Thoracic aorta (tissue), 2 donors: ENCODE measurements at places on chromosomes 2 and 18. TPM values are rescaled to one million over a fixed set of nuclear protein-coding genes. Genes with fewer than 3 reads are reported as not detected.

- no peak for DNase-seq
These were observed 55.9 kb upstream of the NT5C1B start for GRCh38 chr2:18645315-18645714.

- no peak for DNase-seq
These were observed 1025.3 kb upstream of the NXPH2 start for GRCh38 chr2:139805441-139805840.

The REG1B gene
- total RNA-seq, result not detected

GRCh38 chr2:12052796-12053195 is 306.4 kb downstream of the LPIN1 start:
- no peak for DNase-seq

The KCNJ3 gene
- total RNA-seq, result 1.6 TPM

The DLGAP1 gene
- 19.0 TPM for total RNA-seq

DNA sequence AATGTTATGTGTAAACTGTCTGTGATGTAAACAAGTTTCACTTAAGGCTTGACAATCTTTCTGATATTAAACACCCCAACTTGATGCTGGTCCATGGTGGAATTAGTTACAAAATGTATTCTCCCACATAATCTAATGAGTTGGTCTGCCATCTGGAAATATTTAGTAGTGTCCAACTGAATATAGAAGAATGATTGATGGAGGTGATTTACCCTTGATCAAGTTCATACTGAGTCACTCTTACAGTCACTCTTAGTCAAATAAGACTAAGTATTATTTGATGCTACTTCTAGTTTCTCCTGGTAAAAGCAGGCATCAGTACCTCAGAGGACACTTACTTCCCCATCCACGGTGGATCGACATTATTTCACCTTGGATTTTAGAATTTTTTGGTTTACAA is 198.1 kb downstream of the SATB2 start:
- DNase-seq, result no peak

The TUBB6 gene
- total RNA-seq, result 357 TPM

The XPO1 gene
- 117 TPM for total RNA-seq

DNA sequence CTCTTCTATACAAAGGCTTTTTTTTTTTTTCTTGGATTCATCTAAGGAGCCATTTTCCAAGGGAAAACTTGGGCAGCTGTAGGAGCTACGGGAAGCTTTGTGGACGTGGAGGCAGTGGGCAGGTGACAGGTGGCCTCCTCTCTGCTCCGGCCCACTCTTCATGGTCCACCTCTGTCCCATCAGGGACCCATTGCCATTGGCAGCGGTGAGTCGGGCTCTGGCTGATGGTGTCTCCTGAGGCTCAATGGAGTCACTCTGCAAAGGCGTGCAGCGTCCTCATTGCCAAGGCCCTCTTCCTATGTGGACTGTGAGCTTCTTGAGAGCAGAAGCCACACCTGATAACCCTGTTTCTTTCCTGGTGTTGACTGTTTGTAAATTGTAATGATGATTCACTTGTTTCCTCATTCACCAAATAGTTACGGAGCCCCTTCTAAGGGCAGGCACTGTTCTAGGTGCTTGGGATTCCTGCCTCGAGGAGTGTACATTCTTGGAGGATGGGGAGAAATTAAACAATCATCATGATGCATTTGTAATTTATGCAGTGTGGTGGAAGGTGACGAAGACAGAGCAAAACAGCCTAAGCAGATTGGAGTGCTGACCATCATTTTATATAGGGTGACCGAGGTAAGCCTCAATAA is 240.3 kb upstream of the HS6ST1 start:
- DNase-seq, result no peak

DNA sequence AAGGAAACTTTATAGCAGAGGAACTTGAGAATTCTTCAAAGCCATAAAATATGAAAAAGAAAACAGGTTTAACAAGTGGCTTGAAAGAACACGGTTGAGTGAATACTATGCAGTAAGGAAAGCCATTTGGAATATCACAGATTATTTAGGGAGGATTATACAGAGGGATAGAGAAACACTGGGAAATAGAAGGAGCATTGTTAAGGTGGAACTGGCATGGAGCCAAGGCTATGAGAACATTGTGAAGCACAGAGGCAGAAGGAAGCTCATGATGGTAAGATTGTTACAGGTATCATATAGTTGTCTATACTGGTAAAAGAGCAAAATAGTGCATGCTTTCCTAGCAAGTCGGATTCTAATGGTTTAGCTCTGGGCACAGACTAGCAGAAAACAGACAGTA is 87.1 kb downstream of the SS18 start:
- DNase-seq, result no peak

DNA sequence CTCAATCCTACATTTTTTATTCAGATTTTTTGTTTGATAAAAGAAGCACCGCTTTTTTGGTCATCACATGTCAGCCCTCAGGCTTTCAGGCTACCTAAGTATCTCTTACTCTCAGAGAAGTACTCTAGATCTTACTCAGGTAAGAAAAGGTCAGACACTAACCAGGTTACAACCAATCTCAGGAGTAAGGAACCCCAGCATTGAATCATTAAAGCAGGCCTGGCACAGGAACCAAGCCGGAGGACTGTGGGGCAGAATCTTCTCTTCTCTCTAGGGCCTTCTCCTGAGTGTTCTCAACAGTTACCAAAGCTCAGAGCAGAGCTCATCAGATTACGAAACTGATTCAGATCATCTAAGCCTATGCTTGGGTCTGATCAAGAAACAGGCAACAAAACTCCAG is 28.2 kb downstream of the RBMS1 start:
- no peak for DNase-seq

The TUBA4A gene
- 20.4 TPM for total RNA-seq

- DNase-seq, result no peak
These were observed 749.0 kb upstream of the ZEB2 start for GRCh38 chr2:145268931-145269330.
